BJ (cell line): ENCODE measurements at places on chromosomes 3 and 15. TPM values are rescaled to one million over a fixed set of nuclear protein-coding genes. Genes with fewer than 3 reads are reported as not detected.

DNA sequence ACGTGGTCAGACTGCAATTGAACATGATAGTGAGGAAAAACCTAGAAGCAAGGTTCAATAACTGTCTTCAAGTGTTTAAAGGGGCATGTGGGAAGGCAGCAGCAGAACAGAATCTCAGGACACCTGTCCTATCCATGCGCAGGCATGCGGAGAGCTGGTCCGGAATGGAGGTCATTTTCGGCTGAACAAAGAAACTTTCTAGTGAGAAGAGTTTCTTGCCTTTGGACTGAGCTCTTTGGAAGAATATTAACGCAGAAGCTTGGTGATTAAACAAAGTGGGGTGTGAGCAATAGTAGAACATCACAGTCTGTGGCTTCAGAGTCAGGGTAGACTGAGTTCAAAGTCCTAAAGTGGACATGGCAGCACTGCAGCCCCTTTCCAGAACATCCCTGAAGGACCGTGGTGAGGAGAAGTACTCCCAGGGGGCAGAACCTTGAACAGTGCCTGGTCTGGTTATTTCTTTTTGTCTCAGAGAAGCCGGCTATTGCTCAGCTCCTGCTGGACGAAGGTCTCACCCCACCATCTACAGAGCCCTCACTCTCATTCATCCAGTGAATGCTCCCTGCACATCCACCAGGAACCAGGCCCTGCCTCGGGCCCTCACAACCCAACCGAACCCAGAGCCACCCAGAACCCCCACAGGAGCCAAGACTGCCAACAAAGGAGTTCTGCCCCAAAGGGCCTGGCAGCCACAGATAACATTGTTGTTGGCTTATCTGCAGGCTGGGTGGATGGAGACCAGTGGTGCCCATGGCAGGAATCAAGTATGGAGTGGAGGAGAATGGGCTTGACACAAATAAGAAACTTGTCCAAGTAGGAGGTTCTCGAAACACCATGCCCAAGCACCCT, 2.8 kb upstream of the SSUH2 start:
- DNase-seq, result no peak

DNA sequence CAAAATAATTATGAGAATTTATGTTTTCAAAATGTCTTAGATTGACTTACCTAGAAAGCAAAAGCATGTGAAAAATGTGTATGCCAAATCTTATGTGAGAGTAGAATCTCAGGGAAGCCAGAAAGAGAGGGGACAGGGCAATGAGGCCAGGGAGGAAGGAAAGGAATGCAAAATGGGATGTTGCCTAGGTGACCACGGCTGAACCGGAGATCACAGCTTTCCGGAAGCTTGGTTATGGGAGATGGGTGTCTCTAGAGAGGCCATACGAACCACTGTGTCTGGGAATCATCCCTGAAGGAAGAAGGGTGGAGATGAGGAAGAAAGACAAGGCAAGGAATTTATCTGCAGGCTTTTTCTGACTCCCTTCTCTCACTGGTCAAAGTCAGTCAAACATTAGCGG, 76.0 kb downstream of the SUCLG2 start:
- DNase-seq, result no peak

DNA sequence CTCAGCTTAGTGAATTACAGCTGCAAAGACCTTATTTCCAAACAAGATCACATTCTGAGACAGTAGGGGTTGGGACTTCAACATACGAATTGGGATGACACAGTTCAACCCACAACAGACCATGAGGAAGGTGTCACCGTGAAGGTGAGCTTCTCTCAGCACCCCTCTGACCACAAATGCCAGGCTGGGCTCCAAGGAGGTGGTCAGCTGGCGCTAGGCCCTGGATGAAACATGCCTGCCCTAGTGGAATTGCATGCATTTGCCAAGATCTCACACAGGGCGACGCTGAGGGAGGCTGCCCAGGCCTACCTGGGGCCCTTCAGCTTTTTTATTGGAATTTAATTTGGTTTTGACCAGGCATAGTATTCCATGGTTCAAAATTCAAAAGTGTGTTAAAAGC, 1.8 kb downstream of the CFAP100 start:
- DNase-seq, result no peak

DNA sequence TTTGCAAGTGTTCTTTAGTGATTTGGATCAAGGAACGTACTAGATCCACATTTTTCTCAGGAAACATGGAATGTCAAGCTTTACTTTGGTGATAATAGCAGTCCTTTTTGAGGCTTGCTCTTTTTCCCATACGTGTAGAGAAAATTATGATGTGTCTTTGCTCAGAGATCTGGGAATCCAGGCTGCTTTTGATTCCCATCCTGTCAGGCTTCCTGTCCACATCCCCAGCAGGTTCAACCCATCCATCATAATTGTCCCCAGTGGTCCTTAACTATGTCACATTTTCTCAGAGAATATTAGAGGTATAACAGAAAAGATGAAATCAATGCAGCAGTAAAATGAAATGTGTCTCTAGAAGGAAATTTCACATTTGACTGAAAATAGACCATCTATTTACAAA, 111.4 kb downstream of the IQCH start:
- DNase-seq, result no peak

DNA sequence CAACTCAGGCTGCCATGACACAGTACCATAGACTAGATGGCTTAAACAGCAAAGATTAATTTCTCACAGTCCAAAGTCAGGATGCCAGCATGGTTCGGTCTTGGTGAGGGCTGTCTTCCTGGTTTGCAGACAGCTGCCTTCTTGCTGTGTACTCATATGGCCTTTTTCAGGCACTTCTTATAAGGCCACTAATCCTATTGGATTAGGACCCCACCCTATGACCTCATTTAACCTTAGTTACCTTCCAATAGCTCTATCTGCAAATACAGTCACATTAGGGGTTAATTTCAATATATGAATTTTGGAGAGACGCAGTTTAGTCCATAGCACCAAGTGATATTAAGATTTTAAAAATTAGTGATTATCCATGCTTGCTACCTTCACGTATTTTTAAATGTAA, 297.8 kb downstream of the WDR72 start:
- no peak for DNase-seq

GRCh38 chr15:47292638-47293190, 424.6 kb upstream of the SEMA6D start:
- DNase-seq, result no peak

DNA sequence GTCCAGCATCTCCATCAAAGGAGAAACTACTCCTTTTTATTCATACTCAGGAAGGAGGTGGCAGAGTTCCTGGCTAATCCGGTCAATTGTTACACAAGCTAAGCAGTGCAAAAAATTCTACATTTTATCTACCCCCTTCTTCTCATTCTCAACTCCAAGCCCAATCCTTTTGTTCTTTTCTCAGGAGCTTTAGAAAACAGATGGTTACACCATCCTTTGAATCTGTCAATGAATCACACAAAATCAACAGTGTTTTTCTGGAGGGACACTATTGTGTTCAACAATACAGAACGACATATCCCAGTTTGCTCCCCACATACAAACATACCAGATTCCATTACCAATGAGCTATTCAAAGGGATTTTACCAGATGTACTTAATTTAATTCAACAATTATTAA, 362.1 kb downstream of the MAGI1 start:
- DNase-seq, result no peak

- DNase-seq, result no peak
These were observed 6.9 kb downstream of the DUSP7 start for GRCh38 chr3:52049503-52049902.

KCNMB3 gene
- polyA plus RNA-seq, result 0.83 and 1.3 TPM in 2 replicates

- DNase-seq, result no peak
These were observed 9.3 kb downstream of the MAGI1 start for GRCh38 chr3:66029443-66029842.

ANKRD63 gene
- polyA plus RNA-seq, result not detected in 2 replicates

ACTC1 gene
- 7.6 and 15.2 TPM in 2 replicates for polyA plus RNA-seq

DNA sequence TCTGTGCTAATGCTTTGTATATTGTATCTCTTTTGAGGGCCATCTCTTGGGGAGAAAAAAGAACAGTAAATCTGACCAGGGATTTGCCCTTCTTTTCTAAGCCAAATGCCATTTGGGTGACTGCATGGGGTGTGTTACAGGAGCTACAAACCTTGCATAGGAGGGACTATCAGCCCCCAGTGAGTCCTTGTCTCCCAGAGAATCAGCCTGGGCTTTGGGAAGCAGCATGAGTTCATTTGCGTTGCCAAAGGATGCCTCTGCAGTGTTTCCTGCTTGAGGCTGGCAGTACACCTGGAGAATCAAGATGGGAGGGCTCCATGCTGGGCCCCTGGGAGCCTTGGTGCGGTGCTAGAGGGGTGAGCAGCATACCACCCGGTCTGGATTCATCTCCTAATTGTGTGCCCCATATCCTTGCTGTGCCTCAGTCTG, 49.6 kb upstream of the POLG start:
- no peak for DNase-seq

DNA sequence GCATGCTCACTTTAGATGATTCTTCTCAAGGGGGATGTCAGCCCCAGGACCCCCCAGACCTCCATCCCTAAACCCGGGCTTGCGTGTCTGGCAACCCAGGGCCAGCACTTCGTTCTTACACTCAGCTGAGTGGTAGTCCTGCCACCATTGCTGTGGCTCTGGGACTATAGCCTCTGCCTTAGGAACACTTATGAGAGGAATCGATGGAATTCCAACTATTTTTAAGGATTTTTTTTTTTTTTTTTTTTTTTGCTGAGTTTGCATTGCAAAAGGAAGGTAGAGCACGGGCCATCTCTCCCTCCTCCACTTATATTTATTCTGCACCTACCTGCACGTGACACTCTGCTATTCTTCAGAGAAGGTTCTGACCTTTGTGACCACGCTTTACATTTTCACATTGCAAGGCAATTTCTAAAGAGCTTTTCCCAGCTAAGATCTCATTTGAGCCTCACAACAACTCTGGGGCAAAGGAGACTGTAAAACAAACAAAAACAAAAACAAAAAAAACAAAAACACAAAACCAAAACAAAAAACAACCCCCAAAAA, 113.9 kb downstream of the LPP start:
- DNase-seq, result no peak

DNA sequence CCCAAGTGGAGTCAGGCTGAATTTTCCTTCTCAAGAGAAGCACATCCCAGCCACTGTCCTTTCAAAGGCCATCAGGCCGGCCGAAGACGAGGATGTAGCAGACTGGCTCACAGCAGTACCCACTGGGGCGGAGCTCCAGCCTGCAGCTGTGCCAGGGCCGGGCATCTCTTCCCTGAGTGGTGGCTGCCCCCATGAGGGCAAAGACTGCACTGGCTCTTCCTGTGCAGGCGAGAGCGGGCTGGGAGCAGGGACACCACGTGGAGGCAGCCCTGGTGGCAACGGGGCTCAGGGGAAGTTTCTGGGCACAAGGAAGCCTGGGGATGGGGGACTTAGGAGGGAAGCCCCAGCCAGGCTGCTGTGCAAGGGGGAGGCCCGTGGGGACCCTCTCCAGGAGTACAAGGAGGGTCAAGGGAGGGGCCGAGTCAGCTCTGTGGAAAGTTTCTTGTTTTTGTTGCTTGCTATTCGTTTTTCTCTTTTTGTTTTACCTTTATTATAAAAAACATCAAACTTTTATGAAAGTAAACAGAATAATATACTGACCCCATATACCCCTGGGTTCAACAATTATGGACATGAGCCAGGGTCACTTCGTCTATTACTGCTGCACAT, 66.1 kb downstream of the RPN1 start:
- no peak for DNase-seq

PEAK1 gene
- 40.7 and 49.1 TPM in 2 replicates for polyA plus RNA-seq

DNA sequence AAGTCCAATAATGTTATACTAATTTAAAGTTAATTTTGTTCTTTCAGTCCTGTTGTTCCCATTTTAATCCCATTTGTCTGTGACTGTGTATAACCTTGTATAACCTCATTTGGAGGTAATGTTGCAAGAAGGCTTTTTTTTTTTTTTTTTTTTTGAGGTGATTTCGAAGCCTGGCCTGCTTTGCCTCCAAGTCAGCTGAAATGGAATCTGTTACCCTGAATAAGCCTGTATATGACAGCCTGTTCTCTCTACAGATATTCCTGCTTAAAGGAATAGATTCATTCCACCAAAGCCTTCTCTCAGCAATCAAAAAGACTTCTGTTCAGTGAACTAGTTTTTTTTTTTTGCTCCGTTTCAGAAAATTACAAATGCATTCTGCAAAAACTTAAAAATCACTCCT, 271.8 kb upstream of the UBE2E1 start:
- DNase-seq, result no peak

DNA sequence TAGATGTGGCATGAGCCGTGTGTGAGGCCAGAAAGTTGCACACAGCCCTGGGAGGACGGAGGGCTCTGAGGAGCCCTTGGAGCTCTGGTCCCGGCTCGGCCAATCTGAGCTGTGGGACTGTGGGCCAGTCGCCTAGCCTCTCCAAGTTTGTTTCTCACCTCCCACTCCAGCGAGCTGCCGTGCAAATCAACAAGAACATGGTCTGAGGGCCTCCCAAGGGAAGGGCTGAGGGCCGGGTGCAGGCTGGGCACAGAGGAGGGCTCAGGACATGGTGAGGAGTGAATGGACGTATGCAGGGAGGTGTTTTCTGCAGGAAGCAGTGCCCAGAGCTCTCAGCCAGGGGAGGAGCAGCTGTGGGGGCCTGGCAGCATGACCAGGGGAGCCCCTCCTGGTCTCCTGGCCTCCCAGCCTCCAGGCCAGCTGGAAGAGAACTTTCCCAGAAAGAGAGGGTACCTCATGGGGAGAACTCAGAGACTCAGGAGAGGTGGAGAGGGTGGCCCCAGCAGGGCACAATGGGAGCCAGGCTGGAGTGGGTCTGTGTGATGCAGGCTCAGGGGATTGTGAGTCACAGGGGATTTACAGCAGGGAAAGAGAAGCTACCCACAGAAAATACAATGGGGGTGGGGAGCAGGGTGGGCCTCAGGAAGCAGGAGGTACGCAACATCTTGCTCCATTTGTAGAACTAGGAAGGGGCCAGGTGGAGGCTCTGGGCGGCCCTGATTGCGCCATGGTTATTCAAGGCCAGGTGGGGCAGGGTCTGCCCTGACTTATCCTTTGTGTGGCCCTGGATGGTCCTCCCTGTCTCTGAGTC, 24.8 kb downstream of the PSTPIP1 start:
- DNase-seq, result no peak

GRCh38 chr3:141482245-141482922, 4.4 kb upstream of the RASA2 start:
- DNase-seq, result peak; percentile 76

ZMAT3 gene
- polyA plus RNA-seq, result 38.7 and 41.4 TPM in 2 replicates

GRCh38 chr3:78610462-78611125, 1157.2 kb downstream of the ROBO1 start:
- no peak for DNase-seq

DNA sequence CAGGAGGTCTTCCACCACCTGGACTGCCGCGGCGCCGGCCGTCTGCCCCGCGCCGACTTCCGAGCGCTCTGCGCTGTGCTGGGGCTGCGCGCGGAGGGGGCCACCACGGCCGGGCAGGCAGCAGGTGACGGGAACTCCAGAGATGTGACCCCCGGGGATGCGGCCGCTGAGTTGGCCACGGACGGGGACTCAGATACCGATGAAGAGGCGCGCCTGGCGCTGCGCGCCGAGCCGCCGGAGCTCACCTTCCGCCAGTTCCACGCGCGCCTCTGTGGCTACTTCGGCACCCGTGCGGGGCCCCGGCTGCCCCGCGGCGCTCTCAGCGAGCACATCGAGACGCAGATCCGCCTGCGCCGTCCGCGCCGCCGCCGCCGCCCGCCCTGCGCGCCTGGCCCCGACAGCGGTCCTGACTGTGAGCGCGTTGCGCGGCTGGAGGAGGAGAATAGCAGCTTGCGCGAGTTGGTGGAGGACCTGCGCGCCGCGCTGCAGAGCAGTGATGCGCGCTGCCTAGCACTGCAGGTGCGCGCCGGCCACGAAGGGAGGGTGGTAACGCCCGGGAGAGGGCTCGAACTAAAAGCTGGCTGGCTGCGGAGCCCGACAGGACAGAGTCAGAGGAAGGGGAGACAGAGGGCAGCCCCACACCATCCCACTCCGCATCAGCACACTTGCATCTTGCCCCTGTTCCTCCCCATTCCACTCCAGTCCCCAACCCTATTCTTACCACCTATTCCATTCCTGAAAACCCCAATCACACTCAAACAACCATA, 885 bp downstream of the EFCC1 start:
- no peak for DNase-seq
